Activated CD8-positive, alpha-beta memory T cell treated with anti-CD3 and anti-CD28 coated beads for 48 hours (primary cell): ENCODE measurements at places on chromosomes 1 and 21.
A peak's percentile ranks its signal among the peaks of the same experiment; 100 is the strongest.

- DNase-seq, result no peak
These were observed 61.3 kb downstream of the TRABD2B start for GRCh38 chr1:47935856-47936255.

DNA sequence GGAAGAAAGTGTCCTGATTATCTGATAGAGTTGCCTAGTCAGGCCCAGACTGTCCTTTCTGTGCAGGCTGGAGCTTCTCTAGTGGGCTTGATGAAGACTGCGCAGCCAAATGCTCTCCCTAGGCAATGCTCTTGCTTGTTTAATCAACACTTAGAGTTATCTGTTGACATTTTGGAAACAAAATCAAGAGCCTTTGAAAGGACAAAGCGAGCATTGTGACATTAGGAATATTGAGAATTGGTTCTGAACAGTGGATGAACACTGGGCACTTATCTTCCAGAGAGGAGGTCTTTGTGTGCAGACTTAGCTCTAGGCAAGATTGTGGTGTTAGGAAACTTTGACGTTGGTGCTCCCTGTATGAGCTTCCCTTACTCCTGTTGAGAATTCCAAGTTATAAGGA is 94.5 kb downstream of the DNTTIP2 start:
- DNase-seq, result no peak

DNA sequence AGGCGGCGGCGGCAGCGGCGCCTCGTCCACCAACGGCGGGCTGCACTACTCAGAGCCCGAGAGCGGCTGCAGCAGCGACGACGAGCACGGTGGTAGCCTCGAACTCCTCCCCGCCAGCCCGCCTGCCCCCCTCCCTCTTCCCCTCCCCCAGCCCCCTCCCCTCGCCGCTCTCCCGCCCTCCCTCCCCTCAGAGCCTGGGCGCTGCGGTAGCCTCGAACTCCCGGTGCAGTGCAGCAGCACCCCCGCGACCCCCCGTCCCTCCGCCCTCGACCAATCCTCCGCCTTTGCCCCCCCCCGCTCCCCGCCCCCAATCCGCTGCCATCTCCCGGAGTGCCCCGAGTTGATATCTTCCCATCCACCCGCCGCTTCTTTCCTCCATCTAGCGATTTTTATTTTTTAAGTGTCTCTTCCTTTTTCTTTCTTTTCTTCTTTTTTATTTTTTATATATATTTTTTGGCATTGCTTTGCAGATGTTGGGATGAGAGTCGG is 516 bp downstream of the RCOR3 start:
- DNase-seq, result peak; percentile 5

DNA sequence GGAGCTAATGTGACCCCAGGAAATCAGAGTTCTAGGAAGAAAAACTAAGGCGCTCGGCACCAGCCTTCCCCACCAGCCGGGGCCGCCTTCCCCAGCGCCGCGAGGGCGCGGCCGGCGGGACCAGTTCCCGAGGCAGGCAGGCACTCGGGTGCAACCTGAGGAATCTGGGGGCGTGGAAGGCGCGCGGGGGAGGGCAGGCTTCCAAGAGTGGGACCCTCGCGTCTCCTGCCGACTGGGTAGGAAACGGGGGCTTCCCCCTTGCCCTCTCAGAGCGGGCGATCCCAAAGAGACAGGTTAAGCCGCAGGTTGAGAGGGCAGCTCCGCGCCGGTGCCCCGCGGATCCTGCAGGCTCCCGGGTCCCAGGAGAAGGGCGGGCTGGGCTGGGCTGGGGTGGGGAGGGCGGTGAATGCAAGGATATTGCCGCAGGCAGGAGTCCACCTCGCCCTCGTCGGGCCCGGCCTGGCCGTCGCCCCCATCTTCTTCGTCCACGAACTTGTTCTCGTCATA is 431 bp downstream of the ARPC5 start:
- no peak for DNase-seq

- DNase-seq, result no peak
These were observed 507.6 kb downstream of the NEGR1 start for GRCh38 chr1:71774705-71775104.

DNA sequence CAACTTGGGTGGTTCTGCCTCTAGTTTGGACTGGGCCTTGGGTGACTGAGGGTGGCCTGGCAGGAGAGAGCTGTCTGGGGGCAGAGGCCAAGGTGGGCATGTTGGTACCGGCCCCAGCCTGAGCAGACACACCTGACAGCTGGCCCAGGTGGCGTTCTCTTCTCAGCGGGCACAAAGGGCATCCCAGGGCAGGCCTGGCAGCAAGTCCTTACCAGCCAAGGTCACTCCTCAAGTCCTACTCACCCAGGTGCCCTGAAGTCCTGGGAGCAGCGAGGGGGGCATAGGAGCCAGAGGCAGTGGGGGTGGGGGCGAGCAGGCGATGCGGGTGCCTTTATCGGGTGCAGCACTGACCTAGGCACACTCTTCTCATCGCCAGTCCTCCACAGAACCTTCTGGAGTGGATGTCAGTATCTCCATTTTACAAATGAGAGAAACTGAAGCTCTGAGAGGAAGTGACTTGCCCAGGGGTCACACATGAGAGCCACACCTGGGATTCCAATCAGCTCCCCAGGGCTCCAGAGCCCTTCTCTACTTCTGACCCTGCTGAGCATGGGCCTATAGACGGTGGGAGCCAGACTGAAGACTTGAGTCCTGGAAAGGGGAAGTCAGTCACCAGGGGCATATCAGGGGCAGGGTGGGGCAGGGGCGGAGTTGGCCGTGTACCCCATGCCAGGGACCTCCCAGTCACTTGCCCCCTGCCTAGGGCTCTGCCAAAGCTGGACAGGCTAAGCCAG is 587 bp upstream of the SLC25A34 start:
- no peak for DNase-seq

DNA sequence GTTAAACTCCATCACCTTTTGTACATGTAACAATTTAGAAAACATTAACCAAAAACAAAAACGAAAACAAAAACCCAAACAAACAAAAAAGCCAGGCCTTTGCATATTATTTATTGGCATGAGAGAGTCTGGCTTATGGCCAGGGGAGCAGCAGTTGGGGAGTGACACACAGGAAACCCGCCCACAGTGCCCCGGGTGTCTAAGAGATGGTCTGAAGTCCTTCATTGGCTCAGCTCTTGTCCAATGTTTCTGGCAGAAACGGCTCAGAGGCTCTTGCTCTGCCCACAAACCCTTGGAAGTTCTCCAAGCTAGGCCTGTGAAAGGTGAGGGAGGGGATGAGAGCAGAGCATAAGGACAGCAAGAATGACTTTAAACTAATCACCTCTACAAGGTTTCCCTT is 131.5 kb downstream of the CNIH3 start:
- DNase-seq, result no peak

DNA sequence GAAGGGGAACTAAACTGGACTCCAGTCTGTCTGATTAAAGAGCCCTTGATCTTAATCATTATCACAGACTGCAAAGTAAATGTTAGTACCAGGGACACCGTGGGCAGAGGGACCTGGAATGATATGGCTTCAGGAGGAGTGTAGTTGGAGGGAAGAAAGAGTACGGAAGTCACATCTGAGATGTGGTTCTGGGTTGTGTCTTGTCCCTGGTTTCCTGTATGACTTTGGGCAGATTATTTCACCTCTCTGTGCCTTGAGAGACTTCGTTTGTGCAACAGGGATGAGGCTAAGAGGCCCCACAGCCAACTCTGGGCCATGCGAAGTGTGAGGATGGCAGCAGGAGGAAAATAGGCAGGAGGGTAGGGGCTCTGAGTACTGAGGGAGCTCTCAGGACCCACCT is 76.1 kb upstream of the SLC2A1 start:
- no peak for DNase-seq

DNA sequence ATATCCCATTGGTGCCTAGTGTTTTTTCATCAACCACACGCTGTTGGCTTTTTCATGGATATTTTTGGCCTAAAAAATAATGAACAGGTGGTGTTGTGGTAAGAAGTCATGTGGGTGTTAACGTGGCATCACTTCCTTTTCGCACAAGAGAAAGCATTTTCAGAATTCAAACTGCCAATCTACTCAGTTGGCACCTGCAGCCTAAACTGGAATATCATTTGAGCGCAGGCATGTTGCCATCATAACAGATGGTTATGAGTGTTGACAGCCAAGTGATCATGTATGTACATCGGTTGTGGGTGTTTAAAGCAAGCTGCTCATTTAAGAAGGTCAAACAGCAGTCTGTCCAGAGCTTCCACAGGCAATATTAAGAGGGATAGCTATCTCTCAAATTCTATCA is 1963.0 kb downstream of the NCAM2 start:
- DNase-seq, result no peak

GRCh38 chr1:88284066-88284465 is 400.0 kb upstream of the PKN2 start:
- no peak for DNase-seq

DNA sequence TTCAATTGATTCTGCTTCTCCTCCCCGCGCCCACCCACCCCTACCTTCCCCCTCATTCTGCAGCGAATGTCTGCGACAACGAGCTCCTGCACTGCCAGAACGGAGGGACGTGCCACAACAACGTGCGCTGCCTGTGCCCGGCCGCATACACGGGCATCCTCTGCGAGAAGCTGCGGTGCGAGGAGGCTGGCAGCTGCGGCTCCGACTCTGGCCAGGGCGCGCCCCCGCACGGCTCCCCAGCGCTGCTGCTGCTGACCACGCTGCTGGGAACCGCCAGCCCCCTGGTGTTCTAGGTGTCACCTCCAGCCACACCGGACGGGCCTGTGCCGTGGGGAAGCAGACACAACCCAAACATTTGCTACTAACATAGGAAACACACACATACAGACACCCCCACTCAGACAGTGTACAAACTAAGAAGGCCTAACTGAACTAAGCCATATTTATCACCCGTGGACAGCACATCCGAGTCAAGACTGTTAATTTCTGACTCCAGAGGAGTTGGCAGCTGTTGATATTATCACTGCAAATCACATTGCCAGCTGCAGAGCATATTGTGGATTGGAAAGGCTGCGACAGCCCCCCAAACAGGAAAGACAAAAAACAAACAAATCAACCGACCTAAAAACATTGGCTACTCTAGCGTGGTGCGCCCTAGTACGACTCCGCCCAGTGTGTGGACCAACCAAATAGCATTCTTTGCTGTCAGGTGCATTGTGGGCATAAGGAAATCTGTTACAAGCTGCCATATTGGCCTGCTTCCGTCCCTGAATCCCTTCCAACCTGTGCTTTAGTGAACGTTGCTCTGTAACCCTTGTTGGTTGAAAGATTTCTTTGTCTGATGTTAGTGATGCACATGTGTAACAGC is 339.9 kb downstream of the NTNG1 start:
- DNase-seq, result no peak

DNA sequence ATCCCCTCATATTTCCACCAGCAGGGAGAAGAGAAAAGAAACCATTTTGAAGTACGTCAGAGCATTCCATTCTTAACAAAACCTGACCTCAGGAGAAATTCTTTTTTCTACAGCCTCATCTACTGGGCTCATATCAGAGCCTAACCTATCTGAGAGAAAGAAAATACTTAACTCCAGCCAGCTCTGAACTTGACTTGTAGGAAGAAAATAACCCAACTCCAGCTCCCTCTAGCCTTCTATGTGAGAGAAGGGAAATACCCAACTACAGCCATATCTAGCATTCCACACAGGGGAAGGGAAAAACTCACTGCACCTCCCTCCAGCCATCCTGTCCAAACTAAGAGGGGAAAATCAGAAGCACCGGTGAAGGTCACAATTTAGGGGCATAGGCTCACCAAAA is 57.7 kb downstream of the SPATA6 start:
- DNase-seq, result no peak

GRCh38 chr1:219401724-219402625 is 210.9 kb downstream of the ZC3H11B start:
- DNase-seq, result no peak

DNA sequence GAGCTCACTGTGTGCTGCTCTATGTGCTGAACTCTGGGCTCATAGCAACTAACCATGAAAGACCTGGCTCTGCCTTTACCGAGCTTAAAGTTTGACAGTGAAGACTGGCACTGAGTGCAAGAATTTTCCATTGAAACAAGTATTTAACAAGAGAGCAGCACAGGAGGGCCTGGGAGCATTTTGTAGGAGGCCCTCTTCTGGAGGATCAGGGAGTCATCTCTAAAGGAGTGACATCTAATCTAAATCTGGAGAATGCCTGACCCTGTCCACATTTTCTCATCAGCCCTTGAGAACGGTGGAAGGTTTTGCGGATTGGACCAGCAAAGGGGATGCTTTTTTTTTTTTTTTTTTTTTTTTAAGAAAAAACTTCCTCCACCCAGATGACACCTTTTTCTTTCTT is 150.8 kb downstream of the ROR1 start:
- DNase-seq, result no peak

DNA sequence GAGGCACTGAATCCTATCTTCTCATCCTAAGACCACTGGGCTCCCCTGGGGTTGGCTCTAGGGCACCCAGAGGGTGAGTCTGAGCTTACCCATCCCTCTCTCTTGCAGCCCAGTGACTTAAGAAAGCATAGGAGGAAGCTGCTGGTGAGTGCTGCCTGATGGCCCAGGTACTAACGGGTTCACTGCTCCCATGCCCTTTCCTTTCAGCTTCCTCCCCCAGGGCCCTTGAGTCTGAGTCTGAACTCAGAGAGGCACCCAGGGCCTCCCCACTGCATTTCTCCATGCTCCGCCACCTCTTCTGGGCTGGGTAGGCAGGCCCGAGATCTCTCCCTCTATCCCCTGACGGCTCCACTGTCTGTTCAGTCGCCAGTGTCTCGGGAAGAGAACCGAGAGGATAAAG is 29.7 kb downstream of the PPFIA4 start:
- no peak for DNase-seq

DNA sequence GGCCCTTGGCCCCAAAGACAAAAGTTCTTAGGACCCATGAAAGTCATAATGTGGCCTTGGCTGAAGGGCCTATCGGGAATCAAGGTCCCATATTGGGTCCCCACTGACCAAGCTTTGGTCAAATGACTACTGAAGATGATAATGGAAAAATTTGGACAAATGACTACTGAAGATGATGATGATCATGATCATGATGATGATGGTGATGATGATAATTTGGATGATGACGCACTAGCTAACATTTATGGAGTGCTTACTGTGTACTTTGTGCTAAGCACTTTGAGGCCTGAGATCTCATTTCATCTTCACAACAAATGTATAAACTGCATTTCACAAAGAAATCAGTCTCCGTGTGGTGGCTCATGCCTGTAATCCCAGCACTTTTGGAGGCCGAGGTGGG is 39.4 kb downstream of the EIF2D start:
- DNase-seq, result no peak

DNA sequence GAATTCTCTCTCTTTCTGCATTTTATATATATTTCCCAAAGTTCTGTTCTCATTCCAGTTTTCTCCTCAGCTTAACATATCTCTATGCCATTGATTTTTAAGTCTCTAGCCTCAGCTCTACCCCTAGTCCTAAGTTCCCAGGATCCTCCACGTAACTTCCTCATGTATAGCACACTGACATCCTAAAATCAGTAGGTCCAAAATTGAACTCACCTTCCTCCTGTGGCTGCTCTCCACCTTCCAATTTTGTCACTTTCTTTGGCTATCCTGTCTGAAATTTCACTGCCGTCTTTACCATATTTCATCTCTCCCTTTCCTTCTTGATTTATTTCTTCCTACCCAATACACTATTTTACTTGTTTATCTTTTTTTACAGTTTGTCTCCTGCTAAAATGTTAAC is 1.5 kb downstream of the SLAMF6 start:
- no peak for DNase-seq

DNA sequence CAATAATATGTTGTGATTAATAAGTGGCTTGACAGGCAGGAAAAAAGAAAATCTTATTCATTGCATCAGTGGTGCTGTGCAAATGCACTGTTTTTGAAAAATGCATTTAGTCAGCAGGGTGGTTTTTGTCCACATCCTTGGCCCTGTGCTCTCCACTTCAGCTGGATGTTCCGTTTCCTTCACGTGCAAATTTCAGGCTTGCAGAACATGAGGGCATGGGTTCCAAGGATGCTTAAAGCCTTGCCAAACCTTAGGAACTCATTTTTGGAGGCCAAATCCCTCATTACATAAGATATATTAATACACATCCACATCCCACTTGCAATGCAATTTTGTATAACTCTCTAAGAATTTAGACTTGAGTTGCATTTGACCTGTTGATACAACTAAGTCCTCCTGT is 410.1 kb downstream of the PRDM2 start:
- DNase-seq, result no peak
